NCI-H1105 treated with DMSO at 0.1 percent for 48 hours (cell line): ENCODE measurements at places on chromosomes 2 and 18.
A peak's percentile ranks its signal among the peaks of the same experiment; 100 is the strongest.

DNA sequence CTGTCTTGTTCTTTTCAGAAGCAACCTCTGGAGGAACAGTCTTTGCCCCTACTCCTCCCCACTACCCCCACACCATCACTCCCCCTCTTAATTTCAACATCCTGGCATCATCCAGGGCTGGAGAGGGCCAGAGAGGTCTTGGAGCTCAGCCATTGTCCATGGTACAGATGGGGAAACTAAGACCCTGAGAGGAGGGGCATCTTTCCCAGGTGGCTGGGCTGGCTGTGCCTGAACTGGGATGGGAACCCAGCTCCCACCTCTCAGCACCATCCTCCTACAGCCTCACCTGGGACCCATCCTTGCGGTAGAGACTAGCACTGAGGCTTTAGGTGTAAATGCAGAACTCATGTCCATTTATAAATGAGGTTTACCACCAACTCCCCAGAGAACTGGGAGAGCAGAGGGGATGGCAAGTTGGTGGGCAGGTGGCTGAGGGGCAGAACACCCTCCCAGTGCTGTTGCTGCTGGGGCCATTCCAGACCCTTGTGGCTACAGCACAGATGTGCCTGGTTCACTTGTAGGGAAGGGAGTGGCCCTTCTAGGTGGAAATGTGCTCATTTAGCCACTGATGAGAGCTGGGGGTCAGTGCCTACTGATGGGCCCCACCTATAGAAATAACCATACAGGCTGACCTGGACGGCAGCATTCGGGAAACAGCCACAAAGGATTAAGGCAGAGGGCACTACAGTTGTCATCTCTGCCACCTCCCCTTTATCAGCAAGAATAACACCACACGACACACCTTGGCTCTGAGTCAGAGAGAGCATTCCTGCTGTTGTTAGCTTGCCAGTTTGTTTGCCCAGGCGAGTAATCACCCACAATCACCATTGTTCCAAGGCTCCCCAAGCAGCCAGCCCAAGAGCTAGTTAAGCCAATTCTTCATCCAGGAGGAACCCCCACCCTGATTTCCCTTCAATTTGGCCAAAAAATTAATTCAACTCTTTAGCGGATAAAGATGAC, 2.1 kb downstream of the MLPH start:
- no peak for DNase-seq

DNA sequence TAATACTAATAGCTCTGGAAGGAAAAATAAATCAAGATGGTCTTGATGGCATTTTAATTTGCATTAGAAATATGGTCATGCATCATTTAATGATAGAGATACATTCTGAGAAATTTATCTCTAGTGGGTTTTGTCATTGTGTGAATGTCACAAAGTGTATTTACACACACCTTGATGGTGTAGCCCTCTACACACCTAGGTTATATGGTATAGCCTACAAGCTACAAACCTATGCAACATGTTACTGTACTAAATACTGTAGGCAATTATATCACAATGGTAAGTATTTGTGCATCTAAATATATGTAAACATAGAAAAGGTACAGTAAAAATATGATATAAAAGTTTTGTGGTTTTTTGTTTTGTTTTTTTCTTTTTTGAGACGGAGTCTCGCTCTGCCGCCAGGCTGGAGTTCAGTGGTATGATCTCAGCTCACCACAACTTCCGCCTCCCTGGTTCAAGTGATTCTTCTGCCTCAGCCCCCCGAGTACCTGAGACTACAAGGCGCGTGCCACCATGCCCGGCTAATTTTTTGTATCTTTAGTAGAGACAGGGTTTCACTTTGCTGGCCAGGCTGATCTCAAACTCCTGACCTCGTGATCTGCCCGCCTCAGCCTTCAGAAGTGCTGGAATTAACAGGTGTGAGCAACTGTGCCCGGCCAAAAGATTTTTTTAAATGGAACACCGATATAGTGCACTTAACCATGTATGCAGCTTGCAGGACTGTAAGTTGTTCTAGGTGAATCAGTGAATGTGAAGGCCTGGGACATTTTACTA, 83.7 kb upstream of the UBXN4 start:
- DNase-seq: no peak

GRCh38 chr2:181678861-181679543, 1.3 kb downstream of the NEUROD1 start:
- no peak for DNase-seq

GRCh38 chr2:19799881-19800780, 101.7 kb downstream of the TTC32 start:
- no peak for DNase-seq

DNA sequence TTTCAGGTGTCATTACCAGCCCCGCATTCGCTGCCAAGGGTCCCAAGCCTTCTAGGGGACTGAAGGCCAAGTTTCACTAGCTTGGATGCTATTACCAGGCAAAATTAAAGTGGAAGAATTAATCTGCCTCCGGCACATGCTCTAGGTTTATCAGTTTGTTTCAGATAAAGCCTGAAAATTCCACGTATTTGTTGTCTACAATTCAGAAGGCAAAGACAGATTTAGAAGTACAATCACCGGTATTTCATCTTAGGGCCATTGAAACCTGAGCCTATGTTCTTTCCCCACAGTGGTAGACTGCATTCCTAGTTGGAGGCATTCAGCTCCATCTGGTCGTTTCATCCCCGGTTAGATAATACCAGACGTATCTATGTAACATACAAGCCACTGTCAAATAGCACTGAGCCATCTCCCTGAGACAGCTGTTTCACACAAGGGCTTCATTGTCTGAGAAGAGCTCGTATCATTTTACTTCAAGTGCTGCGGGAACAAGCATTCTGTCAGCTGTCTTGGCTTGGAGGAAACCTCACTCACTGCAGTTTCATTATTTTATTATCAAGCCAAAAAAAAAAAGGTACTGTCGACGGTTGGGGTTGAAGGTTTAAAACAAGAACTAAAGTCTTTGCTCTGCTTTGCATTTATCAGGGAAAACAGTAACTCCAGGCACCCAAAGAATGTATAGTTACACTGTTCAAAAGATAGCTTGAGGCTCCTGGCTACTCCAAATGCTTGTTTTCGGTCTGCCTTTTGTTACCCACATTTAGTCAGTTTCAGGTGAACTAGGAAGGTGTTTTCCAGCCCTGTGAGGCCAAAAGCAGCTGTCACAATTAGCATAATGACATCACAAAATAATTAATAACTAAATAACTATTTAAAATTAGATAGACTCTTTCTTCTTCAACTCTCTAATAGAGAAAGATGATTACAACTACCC, 76.7 kb downstream of the TGIF1 start:
- peak; percentile 81 for DNase-seq

- DNase-seq: no peak
Observed at GRCh38 chr2:217077831-217078407, 218.1 kb upstream of the TNP1 start.

- DNase-seq: no peak
Observed at GRCh38 chr2:45458909-45459563, 152.0 kb downstream of the SRBD1 start.

- no peak for DNase-seq
Observed at GRCh38 chr18:8538935-8539334, 70.3 kb upstream of the RAB12 start.

GRCh38 chr2:240919786-240920782, 13.9 kb downstream of the CROCC2 start:
- no peak for DNase-seq

GRCh38 chr18:8330575-8330974, 278.7 kb upstream of the RAB12 start:
- DNase-seq: no peak

DNA sequence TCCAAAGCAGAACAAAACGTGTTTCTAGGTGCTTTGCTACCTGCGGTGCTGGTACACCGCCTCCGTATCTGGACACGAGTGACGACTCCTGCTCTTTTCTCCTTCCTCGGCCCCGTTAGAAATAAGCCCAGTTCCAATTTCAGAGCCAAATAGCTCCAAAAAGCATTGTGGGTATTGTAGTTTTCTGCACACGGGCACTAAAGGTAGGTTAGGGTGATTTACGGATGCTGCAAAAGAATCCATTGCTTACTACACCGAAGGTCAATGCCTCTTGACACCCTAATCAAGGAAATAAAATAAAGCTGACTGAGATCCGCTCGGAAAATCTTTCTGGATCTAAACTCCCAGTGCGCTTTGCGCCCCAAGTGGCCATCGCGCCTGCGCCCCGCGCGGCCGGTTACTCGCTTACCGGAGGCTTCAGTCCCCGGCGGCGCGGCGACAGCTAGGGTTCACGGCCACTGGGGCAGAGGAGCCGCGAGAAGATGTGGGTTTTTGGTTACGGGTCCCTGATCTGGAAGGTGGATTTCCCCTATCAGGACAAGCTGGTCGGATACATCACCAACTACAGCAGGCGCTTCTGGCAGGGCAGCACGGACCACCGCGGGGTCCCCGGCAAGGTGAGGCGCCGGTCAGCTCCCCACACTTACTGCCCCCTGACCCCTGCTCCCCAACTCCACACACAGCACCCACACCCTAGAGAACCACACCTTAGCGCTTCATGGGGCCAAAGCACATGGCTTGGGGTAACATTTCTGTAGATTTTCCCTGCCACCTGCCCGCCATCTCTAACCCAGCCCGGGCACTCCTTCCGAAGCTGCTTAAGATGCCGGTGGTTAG, at the start of gene CHAC2:
Gene CHAC2 (plus strand): TSS at position 400 of the 837 bp plus-strand sequence. CDS start 83 bp downstream, at position 483.
- peak; percentile 85 for DNase-seq

DNA sequence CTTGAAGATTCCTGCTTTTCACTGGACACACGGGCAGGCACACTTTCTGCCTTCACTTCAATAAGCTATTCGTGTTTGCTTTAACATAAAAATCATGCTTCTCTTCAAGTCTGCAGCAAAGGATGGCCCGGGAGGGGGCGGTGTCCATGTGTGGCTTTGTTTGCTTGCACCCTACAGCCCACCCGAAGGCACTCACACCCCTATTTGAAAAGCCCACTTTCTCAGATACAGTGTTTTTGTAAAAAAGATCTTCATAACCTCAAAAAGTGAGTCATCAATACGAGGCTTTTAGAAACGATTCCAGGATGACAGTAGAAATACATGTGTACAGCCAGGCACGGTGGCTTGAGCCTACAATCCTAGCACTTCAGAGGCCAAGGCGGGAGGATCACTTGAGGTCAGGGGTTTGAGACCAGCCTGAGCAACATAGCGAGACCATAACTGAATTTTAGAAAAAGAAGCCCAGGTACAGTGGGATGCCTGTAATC, 36.5 kb upstream of the HPCAL1 start:
- DNase-seq: no peak

DNA sequence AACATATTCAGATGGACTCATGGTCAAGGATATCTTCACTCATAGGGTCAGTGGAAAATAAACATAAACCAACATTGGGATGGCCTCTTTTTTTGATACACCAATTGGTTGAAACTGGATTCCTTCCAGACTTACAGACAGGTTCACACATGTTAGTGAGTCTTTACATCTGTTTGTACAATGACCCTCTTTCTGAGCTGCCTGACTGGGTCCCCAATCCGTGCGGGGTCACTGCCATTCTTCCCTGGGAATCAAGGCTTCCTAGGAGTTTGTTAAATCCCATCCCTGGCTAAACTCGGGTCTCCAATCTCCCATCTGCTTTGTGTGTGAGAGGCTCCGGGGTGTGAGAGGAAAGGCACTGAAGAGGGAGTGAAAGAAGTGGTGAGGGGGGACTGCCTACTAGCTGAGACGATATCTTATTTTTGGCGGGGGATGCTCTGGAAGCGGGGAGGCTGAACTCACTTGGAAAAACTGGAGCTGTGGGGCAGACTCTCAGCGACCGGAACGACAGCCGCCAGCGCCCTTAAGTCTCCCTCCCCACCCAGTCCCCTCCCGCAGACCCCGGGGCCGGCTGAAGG, 487 bp downstream of the STARD6 start:
- peak; percentile 78 for DNase-seq
